NCI-H1048 (cell line): ENCODE measurements at places on chromosomes 5 and 9.

DNA sequence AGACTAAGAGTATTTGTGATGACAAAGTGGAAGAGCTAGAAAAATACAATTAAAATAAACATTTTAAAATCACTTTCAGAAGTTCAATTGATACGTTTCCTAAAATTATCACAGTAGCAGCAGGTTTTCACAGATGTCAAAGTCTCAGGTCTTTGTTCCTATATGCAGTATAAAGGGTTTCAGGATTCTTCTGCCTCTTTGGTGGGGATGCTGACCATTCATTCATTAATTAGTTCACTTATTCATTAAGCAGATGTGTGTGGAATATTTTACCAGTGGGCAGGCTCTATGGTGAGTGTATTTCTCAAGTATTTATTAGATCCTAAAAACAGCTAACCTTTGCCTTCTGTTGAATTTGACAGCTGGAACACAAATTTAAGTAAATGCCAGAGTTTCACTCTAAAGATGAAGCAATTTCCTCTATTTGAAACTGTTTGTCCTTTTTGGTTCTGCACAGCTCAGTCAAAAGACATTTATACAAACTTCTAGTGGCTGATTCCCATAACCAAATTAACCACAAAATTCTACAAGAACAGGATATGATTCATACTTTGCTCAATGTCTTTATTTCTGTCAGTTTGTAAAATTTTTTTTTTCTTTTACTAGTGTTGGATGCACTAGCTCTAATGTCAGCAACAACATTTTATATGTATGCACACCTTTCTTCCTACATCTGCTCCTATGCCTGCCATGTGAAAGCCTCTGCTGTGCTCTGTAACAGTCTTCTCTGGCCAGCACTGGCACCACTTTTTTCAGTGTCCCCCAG, 75.9 kb upstream of the PRR16 start:
- DNase-seq, result no peak

DNA sequence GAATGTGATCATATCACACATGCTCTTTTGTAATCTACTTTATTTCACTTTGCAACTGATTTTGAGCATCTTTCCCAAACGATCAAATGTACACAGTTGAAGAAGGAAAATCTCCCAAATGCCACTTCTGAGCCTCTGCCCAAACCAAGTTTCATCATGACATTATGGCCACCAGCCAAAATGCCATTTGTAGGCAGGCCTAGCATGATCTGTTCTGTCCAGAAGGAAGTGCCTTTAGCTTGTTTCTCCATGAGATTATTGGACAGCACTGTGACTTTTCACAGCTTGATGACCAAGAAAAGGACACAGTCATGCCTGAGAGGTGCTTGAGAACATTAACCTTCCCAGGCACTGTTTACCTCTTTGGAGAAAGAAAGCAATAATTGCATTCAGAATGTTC, 73.2 kb upstream of the PIP5K1B start:
- DNase-seq, result no peak

DNA sequence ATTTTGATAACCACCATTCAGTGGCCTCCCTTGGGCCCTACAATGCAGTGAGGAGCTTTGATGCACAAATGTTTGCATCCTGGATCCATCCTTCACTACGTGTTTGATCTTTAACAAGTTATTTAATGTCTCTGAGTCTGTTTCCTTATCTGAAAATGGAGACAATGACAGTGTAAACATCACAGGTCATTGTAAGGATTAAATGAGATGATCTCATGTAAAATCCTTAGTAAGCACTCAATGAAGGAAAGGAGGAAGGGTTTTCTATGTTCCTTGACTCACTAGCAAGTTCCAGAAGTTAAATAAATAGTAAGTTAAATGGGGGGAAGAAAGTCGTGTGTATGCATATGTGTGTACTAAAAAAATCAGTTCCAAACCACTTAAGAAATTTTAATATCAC, 9.8 kb upstream of the SLC36A3 start:
- DNase-seq, result no peak

DNA sequence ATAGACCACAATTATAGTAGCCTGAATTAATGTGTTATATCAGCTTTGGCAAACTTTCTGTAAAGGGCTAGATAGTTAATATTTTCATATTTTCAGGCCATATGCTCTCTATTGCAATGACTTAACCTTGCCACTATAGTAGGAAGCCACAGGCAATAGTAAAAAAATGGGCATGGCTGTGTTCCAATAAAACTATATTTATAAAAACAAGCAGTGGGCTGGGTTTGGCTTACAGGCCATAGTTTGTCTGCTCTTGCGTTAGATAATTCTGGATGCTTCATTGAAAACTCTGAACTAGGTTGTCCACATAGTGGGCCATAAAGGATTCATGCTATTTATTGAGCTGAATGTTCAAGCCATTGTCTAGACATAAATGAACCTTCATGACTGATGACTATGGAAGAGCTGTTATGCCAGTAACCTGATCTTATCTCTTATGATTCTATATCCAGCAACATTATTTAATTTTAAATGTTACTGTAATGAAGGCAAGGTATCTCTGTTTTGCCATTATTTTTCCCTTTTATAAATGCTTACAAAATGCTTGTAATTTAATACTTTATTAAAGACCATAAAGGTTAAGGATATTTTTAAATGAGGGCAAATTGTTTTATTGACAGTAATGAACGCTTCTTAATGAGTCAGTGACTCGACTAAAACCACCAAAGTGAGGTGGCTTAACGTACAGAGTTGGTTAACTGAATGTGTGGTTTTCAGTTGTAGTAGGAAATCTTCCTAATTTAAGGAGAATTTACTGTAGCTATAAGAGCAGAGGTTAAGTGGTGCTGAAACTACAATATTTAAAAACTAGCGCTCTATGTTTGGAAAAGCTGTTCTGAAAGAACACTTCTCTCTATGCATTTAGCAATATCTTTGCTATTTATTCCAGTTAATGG, 560.6 kb downstream of the PRR16 start:
- DNase-seq, result no peak

- no peak for DNase-seq
Observed at GRCh38 chr9:133792721-133793470, 54.7 kb upstream of the SARDH start.

- no peak for DNase-seq
Observed at GRCh38 chr5:166980666-166981065, 1310.8 kb upstream of the WWC1 start.

GRCh38 chr5:140222416-140222815, 47.4 kb downstream of the CYSTM1 start:
- no peak for DNase-seq

- DNase-seq, result no peak
Observed at GRCh38 chr9:107711542-107711941, 222.0 kb upstream of the KLF4 start.

- no peak for DNase-seq
Observed at GRCh38 chr9:109751253-109751652, 28.7 kb upstream of the PALM2AKAP2 start.

GRCh38 chr9:37327553-37327952, 94.9 kb upstream of the GRHPR start:
- no peak for DNase-seq

DNA sequence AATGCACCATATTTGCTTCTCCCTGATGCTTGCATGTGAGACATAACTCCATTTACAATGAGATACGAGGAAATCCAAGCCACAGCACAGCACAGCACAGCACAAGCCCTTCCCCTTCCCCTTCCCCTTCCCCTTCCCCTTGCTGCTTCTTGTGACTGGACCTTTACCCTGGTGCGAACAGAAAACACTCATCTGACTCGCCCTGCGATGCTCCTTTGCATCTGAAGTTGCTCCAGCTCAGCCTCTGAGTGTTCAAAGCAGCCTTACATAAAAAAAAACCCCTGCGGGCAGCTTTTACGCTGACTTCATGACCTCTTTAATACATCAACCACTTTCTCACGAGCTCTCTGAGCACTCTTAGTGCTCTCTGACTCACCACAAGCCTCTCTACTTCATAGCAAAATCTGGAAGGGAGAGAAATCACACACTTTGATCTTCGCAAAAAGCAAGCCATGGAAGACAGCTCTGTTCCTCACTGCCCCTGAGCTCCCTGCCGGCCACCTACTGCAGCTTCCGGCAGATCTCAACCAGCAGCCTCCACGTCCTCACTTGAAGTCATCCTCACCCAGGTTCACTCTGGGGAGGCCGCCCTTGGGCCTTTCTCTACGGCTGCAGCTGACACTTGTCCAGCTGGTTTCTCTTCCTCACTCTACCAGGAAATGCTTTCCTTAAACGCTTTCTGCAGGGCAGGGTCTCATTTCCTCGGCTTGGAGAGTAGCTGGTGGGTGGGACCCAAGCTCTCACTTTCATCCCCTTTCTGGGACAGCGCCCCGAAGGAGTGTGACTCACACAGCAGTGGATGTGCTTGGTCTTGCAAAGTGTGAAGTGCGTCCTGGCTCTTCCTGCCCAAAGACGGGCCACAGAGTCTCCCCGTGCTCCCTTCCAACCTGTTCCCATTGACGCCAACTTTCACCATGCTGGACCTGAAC, 5.3 kb downstream of the SLC34A1 start:
- DNase-seq, result no peak

DNA sequence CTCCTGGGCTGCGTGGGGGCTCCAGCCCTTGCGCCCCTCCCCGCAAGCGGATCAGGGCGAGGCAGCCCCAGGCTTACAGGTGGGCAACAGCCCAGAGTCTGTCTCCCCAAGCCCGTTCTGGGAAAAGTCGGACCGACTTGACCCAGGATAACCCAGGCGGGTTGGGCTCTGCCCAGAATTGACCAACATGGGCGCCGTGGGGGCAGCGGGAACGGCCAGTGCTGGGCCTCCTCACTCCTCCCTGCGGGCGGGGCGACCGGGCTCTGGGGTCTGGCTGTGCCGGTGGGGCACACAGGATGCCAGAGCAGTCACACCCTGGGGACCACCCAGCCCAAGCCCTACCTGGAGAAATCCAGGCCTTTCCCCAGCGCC, 15.3 kb upstream of the SYNPO start:
- no peak for DNase-seq

GRCh38 chr9:130185017-130185416, 12.8 kb downstream of the NCS1 start:
- no peak for DNase-seq

DNA sequence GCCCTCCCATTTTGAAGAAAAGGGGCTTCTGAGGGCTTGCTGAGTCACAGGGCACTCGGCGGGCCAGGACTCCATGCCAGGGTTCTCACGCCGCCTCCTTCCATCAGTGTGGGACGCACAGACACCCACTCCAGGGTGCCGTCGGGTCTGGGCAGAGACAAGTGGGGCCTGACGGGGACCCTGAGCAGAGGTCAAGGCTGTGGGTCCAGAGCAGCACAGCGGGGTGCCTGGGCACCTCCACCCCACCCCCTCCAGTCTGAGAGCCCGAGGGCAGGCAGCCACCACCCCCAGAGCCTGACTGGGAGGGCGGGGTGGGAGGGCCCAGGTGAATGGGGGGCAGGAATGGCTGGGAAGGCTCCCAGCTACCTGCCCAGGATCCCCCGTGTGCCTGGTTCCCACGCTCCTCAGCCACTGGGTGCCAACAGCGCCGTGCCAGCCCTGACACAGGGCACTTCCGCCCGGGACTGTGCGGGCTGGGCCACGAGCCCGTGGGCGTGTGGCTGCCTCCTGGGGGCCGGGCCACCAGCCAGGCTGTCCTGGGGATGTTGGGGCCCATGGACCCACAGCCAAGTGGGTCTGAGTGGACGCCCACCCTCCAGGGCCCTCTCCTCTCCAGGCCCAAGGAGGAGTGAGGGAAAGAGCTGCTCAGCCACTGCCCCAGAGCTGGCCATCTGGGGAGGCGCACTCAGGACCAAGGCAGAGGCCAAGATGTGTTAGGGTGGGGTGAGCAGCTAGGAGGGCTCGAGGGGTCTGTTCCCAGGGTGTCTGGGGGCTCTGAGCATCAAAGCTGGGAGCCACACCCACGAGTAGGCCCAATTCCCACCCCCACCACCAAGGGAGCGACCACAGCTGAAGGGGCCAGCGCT, 10.1 kb upstream of the NRARP start:
- no peak for DNase-seq

DNA sequence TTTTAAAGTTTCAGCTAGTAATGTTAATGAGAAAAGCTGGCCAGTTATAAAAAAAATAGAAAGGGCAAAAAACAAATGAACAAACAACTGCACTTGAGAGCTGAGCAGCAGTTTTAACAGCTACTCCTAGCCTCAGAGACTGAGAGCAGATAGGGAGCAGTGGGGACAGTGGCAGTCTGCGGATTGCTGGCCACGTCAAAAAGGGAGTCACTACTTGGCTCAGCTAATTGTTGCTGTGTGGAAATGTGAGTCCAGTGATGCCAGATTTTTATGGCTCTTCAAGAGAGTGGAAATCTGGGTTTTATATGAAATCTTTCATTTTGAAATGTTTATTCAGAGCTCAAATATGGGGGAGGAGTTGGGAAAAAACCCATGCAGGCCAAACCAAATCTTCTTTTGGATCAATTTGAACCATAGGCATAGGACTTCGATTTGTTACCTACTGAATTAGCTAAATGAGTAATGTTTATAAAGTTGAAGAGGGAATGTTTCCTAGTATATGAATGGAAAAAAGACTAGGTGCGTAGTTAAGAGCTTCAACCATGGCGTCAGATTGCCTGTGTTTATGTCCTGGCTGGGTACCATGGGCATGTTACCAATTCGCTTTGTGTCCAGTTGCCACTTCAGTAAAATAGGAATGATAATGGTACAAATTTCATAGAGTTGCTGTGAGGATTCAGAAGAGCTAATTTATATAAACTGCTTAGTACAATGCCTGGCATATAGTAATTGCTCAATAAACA, 102.1 kb downstream of the PAM start:
- no peak for DNase-seq

DNA sequence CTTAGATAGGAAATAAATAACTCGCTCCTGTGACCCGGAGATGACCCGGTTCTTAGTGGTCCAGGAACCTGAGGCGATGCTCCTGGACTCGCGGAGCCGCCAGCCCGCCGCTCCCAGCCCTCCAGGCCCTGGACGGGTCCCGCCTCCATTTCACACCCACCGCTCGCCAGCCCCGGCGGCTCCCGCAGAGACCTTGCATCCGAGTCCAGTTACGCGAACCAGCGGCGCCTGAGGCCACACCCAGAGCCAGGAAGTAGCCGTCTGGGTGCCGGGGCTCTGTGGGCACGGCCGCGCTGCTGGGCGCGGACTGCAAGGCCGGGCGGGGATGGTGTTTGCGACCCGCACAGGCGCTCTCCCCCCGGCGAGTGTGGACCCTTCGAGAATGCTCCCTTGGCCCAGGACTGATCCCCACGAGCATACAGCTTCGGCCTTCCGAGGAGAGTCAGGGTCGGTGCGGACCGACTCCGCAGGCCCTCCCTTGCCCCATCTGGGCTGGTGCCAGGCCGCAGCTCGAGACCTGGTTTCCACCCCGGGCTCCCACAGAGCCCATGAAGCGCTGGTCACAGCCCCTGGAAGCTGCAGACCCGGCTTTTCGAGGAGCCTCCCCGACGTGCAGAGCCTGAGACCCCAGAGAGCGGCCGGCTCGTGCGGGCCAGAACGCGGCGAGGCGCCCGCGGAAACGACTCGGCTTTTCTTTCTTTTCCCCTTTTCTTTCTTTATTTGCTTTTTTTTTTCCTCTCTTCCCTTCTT, 5.2 kb upstream of the BARX1 start:
- DNase-seq, result no peak
